ENCODE measurements at places on chromosomes 3 and 15. TPM values are rescaled to one million over a fixed set of nuclear protein-coding genes. Genes with fewer than 3 reads are reported as not detected.

Gene SH3GL3
- total RNA-seq: 0.48 TPM

Gene RPS17
- total RNA-seq: 1,022 TPM

- H3K4me1 ChIP-seq: peaks cover 3% of the 10 kb centered on the region
- H3K27ac ChIP-seq: no peak overlapping the region
- no peak overlapping the region for H3K4me3 ChIP-seq
- no peaks in the 10 kb centered on the region for H3K36me3 ChIP-seq
- peak; percentile 23 for DNase-seq
- no peaks in the 10 kb centered on the region for H3K27me3 ChIP-seq
Measured at GRCh38 chr15:66752078-66752477, 50.0 kb downstream of the SMAD6 start.

GRCh38 chr3:72338942-72339669 is 509.1 kb downstream of the SHQ1 start:
- H3K27ac ChIP-seq: no peak overlapping the region
- H3K4me3 ChIP-seq: no peak overlapping the region
- no peaks in the 10 kb centered on the region for H3K27me3 ChIP-seq
- H3K4me1 ChIP-seq: peaks cover 2% of the 10 kb centered on the region

GRCh38 chr3:169891886-169892285 is 19.5 kb upstream of the SAMD7 start:
- H3K27ac ChIP-seq: no peak overlapping the region
- H3K27me3 ChIP-seq: no peaks in the 10 kb centered on the region
- no peaks in the 10 kb centered on the region for H3K4me1 ChIP-seq
- no peaks in the 10 kb centered on the region for H3K36me3 ChIP-seq
- no peak for DNase-seq
- no peak overlapping the region for H3K4me3 ChIP-seq

GRCh38 chr15:70339571-70340493 is 242.1 kb upstream of the TLE3 start:
- no peak overlapping the region for H3K4me3 ChIP-seq
- H3K36me3 ChIP-seq: no peaks in the 10 kb centered on the region
- DNase-seq: peak; percentile 74
- H3K27ac ChIP-seq: no peak overlapping the region

DNA sequence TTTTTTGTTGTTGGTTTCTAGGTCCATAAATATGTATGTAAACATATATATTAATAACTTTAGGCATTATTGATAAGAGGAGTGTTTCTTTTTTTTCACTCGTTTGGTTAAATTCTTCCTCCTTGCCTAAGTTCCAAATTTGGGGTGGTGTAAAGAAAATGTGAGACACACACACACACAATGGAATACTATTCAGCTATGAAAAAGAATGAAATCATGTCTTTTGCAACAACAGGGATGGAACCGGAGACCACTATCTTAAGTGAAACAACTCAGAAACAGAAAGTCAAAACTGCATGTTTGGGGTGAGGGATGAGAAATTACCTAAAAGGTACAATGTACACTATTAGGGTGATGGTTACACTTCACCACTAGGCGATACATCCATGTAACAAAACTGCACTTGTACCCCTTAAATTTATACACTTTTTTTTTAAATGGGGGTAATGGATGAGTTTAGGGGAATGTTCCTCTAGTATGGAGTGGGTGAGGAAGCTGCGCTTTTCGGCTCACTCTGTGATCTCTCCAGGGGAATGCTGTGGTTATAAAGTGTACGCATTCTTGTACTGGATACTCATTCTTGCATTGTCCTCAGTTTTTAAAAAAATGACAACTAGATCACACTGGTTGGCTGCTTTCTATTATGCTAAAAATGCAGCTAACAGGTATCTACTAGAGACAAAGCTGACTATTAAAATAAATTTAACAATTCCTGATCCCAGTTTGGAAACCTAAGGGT is 50.8 kb upstream of the PPARG start:
- no peaks in the 10 kb centered on the region for H3K4me1 ChIP-seq
- no peaks in the 10 kb centered on the region for H3K27me3 ChIP-seq
- no peak for DNase-seq
- H3K27ac ChIP-seq: no peak overlapping the region
- H3K4me3 ChIP-seq: no peak overlapping the region
